ENCODE measurements at places on chromosomes 2 and 18.
A peak's percentile ranks its signal among the peaks of the same experiment; 100 is the strongest.

DNA sequence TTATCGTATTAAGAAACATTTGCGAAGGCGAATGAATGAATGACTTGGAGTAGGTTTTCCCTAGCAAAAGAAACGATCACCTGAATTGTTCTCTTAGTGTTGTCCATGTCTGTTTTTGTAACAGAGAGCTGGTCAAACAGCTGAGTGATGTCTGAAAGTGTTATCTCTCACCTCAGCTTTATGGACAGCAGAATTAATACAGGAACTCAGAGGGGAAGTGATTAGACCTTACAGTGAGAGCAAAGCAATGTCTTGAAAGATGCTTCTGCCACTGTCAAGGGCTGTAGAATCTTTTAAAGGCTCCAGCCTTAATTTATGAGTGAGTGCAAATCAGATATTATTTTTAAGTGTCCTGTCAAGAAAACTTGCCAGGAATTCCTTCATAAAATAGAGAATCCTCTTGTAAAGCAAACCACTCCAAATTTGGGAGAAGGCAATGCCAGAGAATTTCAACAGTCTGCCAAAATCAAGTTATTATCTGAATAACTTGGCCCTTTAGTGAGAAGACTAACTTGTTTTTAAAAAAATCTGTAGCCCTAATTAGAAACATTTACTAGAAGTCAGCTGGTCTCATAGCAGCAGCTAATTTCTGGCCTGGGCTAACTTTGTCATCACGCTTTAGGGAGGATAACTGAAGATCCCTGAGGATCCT is 60.7 kb downstream of the CDC42EP3 start:
- DNase-seq = peak; percentile 89

DNA sequence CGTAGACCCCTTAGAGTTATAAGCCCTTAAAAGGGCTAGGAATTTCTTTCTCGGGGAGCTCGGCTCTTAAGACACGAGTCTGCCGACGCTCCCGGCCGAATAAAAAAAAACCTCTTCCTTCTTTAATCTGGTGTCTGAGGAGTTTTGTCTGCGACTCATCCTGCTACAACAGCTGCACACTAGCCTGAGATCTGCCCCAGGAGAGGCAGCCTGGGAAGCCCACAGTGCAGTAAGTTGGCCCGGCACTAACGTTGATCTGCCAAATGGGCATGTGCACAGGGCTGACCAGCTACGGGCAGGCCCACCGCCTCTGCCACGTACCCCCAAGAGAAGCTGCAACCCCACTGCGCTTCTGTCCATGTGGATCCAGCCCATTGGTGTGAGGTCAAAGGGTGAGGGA is 8.4 kb upstream of the LIMS2 start:
- no peak for DNase-seq

DNA sequence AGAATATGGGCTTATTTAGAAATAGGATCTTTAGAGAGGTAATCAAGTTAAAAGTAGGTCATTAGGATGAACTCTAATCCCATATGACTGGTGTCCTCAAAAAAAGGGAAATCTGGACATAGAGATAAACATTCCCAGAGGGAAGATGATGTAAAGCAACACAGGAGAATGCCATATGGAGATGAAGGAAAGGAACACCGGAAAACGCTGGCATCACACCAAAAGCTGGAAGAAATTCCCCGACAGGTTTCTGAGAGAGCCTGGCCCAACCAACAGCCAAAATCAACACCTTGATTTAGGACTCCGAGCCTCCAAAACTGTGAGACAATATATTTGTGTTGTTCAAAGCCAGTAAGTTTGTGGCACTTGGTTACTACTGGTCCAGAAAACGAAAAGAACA is 296.7 kb downstream of the DSEL start:
- DNase-seq = no peak

GRCh38 chr2:9599430-9599829 is 31.4 kb downstream of the YWHAQ start:
- no peak for DNase-seq

DNA sequence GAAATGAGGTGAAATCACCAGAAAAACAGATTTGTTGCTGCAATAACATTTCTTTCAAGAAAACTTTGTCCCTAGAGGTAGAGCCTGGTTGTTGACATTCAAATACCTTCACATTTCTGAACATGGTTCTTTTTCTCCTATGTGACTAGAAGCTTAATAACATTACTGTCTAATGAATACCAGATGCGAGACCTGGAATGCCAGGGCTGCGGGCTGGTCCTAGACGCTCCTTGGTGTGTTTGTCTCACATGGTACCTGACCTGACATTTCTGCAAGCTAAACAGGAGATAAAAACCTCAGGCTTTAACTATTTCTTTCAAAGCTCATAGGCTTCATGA is 38.5 kb downstream of the ACKR3 start:
- peak; percentile 45 for DNase-seq

- no peak for DNase-seq
Measured at GRCh38 chr2:200665626-200666453, 80.0 kb downstream of the AOX1 start.

- no peak for DNase-seq
Measured at GRCh38 chr2:26529406-26530239, 51.7 kb upstream of the OTOF start.

- no peak for DNase-seq
Measured at GRCh38 chr2:25367296-25367695, 25.6 kb upstream of the DNMT3A start.

DNA sequence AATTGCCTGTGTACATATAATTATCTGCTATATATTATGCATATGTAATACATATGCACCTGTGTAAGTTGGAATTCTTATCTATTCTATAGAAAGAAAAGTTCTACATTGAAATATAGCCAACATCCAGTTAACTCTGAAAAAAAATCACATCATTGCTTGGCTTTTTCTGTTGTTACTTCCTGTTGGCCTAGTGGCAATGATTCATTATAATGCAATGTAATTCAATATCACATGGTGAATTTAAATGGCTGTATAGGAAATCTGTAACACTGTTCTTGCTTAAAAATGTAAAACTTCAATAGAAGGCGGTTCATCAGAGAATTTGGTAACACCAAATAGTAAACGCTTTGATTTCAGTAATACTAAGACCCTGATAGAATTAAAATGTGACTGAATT is 44.5 kb upstream of the MAP4K3 start:
- DNase-seq = peak; percentile 45

DNA sequence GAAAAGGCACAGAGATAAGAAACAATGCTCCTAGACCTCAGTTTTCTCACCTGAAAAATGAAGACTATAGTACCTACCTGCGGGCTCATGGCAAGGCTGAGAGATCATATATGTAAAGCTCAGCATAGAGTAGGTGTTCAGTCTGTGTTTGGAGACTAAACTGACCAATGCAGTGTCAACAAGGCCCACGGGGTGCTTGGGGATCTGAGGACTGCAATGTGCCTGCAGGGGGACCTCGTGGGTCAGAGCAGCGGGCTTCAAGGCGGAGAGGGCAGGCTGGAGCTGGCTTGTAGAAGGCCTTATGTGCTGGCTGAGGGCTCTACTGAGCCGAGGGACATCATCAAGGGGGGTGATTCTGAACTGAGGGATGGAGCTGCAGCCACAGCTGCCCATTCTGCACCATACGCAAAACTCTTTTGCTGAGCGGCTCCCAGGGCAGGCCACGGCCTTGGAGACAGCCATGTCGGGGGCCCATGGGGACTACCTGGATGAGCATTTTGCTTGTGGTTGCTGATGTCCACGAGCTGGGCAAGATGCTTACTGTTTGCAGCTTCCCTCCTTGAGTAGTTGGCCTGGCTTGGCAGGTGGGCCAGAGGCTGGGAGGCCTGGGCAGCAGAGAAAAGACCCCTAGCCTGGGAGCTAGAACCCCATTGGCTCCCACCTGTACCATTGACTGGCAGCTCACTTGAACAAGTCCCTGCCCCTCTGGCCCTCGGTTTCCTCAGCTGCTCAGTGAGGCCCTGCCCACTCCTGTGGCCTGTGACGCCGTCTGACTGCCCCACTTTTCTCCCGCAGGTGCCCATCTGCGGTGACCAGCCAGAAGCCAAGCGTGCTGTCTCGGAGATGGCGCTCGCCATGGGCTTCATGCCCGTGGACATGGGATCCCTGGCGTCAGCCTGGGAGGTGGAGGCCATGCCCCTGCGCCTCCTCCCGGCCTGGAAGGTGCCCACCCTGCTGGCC is 23.5 kb downstream of the STEAP3 start:
- DNase-seq = no peak

DNA sequence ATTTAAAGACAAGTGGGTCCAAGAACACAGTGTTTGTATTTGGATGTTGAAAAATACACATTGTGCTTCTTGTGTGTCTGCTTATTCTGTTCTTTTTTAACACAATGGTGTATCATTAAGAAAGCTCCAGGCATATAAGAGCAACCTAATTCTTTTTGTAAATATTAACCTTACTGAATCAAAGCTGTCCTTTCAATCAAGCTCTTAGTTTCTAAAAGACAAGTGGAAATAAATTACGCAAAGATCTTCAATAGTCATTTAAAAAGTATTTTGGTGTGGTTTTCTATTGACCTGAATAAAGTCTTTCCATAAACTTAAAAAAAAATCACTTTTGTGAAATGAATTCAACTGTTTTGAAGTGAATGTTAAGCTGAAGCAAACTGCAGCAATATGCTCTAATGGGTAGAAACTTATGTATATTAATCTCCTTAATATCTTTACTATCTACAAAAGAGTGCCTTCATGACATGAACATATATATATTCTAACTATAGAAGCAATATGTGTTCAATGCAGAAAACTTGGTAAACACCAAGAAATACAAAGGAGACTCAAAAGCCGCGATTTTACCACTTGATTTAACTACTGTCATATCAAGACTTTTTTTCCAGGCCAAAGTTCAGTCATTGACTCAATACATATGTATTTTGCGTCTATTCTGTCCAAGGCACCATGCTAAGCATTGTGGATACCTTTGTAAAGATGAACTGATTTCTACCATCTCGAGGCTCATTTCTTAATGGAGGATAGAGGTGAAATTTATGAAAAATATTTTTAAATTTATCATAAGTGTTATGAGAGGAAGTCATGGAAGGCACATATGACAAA is 97.7 kb downstream of the ARHGAP15 start:
- DNase-seq = no peak

GRCh38 chr18:75659535-75660023 is 232.1 kb upstream of the SMIM21 start:
- no peak for DNase-seq

- DNase-seq = no peak
Measured at GRCh38 chr2:46142546-46143428, 154.4 kb upstream of the EPAS1 start.

- DNase-seq = no peak
Measured at GRCh38 chr2:190467575-190468083, 59.5 kb downstream of the MFSD6 start.

- no peak for DNase-seq
Measured at GRCh38 chr2:12452185-12452584, 264.6 kb upstream of the TRIB2 start.

DNA sequence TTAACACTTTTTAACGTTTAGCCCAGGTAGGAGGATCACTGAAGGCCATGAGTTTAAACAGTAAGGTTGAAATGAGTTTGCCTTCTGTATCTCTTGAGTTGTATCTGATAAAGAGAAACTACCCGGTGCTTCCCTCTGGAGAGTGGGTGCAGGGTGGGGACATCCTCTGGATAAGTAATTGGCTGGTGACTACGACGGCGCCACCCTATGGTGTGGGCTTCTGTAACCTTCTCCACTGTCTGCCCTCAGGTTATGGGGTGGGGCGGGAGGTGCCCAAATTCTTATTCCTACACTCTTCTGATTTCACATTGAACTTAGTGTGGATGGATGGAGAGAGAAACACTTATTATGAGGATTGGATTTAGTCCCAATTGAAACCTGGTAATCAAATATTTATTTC is 68.8 kb downstream of the LDLRAD4 start:
- DNase-seq = no peak

DNA sequence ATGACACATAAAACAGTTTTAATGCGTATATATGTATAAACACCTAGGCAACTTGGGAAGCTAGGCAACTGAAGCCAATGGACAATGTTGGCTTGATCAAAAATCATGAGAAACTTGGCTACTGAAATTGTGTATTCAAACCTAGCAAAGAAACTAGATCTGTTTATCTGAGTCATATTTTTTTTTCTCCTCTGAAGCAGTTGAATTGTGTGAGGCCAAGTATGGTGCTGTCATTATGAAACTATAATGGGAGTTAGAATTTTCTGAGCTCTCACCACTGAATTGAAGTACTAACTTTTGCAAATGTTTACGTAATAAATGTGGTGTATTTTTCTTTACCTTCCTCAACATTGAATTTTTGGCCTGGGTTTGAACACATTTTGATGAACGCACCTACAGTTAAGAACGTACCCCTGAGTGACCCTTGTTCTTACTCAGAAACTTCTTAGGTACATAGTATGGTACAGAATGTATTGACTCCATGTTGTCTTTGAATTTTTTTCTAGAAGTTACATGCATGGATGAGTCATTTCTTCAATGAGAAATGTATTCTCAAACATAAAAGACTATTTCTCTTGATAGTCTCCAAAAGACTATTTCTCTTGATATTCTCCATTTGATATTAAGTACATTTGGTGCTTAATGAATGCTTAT is 23.8 kb downstream of the CD28 start:
- no peak for DNase-seq

DNA sequence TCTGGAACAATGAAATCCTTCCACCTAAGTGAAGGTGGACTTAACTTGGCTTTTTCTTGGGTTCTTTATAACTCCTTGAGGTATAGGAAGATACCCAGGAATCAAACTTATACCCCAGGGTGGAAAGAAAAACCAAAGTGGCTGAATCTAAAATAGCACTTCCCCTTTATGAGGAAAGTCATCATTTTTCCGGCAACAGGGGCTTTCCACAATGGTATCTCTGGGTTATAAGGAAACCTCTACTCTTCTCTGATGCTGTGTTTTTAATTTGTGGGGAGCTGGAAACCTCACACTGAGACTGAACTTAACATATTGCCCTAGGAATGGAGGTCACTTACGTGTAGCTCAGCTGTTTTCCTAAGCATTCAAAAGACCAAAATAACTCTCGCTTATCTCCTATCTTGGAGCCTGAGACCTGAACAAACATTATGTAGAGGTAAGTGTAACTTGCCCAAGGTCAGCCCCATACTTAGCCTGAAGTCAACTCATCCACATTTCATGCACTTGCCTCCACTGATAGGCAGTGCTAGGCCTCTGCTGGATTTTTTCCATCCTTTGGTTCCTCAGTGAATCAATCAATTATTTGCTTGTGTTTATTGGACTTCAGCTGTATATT is 117.9 kb downstream of the SETBP1 start:
- no peak for DNase-seq

DNA sequence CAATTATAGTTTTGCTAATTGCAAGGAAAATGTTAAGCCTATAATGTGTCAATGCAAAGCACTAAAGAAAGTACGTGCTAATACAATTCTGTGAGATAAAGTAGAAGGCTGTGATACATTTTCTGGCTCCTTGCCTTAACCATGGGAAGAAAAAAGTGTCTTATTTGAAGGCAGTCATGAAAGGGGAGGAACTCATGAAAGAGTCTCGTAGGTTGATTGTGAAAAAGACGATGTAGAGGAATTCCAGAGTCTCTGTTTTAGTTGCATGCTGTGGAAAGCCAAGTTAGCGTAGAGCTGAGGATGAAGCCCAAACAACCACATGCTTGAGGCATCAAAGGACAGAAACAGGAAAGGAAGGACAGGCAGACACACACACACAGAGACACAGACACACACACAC is 214.1 kb downstream of the MEIS1 start:
- no peak for DNase-seq

Data from fibroblast of skin of left quadriceps (primary cell).